ENCODE measurements at places on chromosomes 11 and 22.

DNA sequence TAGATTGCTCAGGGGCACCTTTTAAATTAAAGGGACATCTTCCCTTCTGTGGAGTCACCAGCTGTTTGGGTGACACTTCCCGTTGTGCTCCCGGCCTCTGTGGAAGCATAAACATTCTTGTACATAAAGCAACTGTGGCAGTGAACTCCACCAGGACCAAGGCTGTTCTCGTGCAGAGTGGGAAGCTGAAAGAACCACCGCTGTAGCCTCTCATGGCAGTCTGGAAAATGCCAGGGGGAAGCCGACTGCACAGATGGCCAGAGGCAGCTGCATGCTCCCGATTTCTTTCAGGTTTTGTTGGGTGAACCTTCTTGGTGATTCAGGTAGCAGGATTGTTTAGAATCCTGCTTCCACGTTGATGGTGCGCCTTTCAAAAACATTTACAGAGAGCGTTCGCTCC lies 10.3 kb downstream of the UBASH3B start:
- no peak for DNase-seq
- no peaks in the 10 kb centered on the region for H3K27me3 ChIP-seq
- no peaks in the 10 kb centered on the region for H3K36me3 ChIP-seq
- H3K4me1 ChIP-seq, result peaks cover 5% of the 10 kb centered on the region
- no peak overlapping the region for H3K27ac ChIP-seq
- H3K4me3 ChIP-seq, result no peak overlapping the region

GRCh38 chr11:2256951-2257700 lies 13.3 kb downstream of the ASCL2 start:
- no peaks in the 10 kb centered on the region for H3K27me3 ChIP-seq
- H3K27ac ChIP-seq, result no peak overlapping the region
- no peak for DNase-seq

DNA sequence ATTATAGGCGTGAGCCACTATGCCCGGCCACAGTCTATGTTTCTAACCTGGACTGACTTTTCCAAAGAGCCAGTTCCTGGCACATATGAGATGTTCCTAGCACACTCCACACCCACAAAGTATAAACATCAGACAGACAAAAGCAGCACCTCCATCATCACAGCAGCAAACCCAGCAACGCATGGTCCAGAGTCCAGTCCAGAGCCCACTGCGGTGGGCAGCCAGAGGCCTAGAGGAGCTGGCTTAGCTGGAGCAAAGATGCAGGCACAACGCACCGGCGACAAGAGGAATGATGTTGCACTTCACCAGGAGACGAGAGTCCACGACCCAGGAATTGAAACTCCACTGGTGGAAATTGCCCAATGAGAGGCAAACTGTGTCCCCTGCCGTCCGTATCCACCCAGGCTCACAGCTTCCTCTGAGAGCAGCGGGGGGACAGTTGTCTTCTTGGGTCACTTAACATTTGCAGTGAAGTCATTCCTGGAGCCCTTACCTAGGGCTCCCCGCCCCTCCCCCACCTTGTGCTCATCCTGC lies 36.6 kb downstream of the RPS6KA4 start:
- H3K36me3 ChIP-seq, result no peaks in the 10 kb centered on the region
- H3K27me3 ChIP-seq, result no peaks in the 10 kb centered on the region
- H3K4me3 ChIP-seq, result no peak overlapping the region
- no peak overlapping the region for H3K27ac ChIP-seq
- no peak for DNase-seq
- H3K4me1 ChIP-seq, result no peaks in the 10 kb centered on the region

- no peaks in the 10 kb centered on the region for H3K36me3 ChIP-seq
- no peak for DNase-seq
- no peaks in the 10 kb centered on the region for H3K4me1 ChIP-seq
Measured at GRCh38 chr11:17570034-17570433, 23.0 kb downstream of the OTOG start.

Measured in tibial nerve (tissue), 4 donors.